ENCODE measurements at places on chromosomes 1 and 21.

GRCh38 chr1:155646307-155646706 is 36.3 kb downstream of the MSTO1 start:
- DNase-seq: no peak

- DNase-seq: no peak
These were observed 10.7 kb upstream of the ZP4 start for GRCh38 chr1:237901299-237901934.

- no peak for DNase-seq
These were observed at the start of gene OR13G1 for GRCh38 chr1:247679639-247680038. TSS of gene OR13G1 (minus strand) at chr1:247679739. CDS start at chr1:247673041, 6,698 bp downstream.

DNA sequence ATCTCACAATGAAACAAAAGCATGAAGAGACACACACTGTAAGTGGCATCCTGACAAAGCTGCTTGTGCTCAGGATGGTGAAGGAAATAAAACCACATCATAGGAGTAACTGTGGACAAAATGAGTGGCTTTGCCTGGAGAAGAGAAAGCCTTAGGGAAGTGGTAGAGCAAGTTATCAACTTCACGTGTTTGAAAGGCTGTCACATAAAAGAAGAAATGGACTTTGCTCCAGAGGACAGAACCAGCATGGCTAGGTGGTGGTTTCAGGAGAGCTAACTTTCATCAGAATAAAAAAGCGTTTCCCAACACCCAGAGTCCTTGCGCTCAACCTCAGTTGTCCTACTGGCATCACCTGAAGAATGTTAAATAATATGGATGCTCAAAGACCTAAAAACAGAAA is 139.9 kb downstream of the SETD4 start:
- DNase-seq: no peak

GRCh38 chr1:23004112-23004511 is 11.5 kb downstream of the TEX46 start:
- DNase-seq: no peak

GRCh38 chr1:100476735-100477290 is 61.1 kb upstream of the GPR88 start:
- no peak for DNase-seq

- no peak for DNase-seq
These were observed 326.1 kb upstream of the BEND5 start for GRCh38 chr1:49102752-49103151.

DNA sequence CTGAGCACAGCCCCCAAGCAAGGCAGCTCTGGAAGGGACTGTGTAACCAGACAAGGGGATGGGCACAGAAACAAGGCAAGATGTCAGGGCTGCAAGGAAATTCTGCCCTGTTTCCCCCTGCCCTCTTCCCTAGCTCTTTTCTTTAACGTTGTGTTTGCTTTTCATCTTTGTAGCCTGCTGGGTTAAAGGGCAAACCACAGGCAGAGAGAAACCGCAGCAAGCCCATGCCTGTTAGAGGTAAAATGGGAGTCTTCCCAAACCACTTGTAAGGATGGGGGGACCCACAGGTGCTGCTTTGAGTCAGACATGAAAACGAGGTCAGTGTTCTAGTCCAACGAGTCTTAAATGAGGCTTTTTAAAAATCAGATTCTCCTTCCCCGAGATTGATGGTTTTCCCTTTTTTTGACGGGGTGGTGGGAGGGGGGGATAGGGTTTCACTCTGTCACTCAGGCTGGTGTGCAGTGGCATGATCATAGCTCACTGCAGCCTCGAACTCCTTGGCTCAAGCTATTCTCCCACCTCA is 13.3 kb downstream of the TGFBR3 start:
- DNase-seq: no peak

- DNase-seq: no peak
These were observed 27.7 kb downstream of the PSMG1 start for GRCh38 chr21:39155578-39155977.

- no peak for DNase-seq
These were observed 31.5 kb upstream of the CD1D start for GRCh38 chr1:158149175-158149574.

DNA sequence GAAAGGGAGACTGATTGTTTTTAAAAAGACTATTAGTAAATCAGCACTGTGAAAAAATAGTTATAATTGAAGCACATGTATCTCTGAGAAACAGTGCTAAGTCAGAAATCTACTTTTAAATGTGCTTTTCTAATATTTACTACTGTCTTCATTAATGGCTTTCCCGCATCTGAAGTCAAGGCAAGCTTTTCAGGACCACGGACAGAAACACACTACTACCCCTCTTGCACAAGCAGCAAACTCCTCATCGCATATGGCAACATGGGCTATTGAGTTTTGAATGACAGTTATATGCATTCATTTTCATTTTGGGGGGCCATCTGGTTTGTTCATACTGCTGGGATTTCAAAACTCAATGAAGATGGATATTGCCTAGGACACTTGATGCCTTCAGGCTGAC is 433.4 kb upstream of the CAMK1G start:
- peak; percentile 65 for DNase-seq

GRCh38 chr1:17732475-17732874 is 22.7 kb upstream of the ACTL8 start:
- DNase-seq: no peak

DNA sequence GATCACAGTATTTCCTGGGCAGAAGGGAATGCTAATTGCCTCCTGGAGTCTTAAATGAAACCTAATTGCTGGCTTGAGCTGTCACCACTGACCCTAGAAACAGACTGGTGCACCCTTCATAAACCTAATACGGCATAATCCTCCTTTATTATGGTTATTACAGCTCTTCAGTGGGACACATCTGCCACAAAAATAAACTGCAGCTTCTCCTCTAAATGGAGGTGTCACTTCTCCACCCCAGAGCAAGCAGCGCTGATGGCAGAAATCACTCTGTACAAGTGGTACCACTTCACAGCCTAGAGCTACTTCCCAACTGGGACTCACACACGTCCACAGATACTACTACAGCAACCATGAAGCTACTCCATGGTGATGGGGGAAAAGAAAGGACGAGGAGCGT is 11.1 kb downstream of the PTPN14 start:
- no peak for DNase-seq

DNA sequence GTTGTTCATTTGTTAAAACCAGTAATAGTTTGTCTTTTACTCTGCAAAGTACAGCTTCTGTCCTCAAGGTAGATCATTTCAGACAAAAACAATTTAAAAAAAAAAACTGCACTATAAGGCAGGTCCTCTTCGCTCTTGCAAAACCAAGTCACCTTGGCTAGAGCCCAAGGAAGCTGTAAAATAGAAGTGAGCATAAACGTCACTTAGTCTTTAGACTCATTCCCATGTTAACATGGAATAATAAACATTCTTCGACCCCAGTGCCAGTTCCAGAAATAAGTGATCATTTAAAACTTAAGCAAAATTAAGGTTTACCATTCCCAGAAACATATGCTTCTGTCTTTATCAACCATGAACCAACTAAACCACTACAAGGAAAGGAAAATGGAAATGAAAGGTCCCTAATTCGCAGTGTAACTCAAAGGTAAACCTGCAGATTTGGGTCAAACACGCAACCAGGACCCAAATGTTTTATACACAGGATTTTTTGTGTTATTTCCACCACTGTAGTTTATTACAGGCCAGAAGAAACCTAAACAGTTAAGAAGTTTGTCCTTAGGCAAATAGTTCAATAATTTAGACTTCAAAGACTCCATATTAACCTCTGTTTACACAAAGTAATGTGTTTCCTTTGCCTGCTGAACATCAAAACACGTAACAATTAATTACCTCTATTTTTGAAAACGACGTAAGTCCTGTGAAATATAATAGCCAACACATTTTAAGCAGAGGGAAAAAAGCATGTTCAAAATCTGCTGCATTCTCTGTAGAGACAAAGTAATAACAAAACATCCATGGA is 54.6 kb downstream of the TGFBR3 start:
- no peak for DNase-seq

- DNase-seq: no peak
These were observed 40.5 kb upstream of the KLF17 start for GRCh38 chr1:44078104-44078503.

DNA sequence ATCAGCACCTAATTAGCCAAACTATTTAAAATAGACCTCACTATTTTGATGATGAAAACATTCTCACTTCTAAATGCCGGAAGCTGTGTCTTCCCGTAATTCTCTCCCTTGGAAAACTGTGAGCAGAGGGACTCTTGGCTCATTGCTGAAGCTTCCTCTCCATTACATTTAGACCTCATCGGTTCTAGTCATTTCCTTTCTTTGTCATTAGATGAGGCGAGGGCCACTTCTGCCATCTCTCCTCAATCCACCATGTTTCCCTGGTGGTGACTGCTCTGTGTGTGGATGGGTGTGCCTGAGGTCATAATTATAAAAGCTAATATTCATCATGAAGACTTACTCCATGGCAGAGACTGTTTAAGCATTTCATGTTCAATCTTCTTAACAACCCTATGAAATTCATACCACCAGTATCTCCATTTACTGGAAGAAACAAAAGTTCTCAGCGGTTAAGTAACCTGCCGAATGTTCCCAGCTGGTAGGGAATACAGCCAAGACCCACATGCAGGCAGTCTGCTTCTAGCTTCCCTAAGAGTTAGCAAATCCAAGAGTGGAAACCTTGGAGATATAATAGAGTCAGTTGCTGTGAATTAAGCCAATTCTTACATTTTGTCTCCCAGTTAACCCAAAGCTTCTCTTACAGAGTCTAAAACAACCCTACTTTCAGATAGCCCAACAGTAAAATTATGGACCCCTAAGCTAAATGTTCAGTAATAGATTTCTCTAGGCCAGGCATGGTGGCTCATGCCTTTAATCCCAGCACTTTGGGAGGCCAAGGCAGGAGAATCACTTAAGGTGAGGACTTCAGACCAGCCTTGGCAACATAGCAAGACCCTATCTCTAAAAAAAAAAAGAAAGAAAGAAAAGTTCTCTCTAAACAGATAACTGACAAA is 156.2 kb downstream of the ZBTB18 start:
- DNase-seq: no peak

GRCh38 chr1:15501208-15502032 is 22.6 kb downstream of the CASP9 start:
- DNase-seq: no peak

DNA sequence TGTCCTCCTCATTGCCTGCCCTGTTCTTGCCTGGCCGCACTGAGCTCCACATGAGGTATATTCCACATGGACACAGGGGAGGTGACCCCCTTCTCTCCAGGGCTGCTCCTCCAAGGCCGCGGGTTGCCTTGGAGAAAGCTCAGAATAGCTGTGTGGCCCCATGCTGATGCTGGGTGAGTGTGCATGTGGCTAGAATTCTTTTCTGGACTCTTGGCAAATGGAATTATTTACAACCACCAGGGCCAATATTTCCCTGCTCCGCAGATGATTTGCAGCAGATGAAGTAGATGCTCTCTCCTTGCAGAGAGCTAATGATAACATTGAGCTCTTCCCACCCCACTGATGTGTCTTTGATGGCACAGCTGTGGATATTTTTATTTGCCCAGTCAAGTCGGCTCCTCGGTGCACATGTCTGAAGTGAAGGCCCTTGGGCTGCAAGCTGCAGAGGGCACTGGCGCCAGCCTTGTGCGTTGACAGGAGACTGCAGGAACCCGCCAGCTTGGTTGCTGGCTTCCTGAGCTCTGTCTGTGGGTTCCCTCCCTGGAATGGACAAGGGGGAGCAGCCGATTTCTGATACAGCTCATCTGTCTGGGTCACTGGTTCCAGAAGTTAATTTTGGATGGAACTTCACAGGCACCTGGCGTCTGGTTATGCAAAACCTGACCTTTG is 404.7 kb upstream of the VAMP3 start:
- DNase-seq: no peak

- DNase-seq: no peak
These were observed 33.8 kb upstream of the RPL11 start for GRCh38 chr1:23657659-23658275.

DNA sequence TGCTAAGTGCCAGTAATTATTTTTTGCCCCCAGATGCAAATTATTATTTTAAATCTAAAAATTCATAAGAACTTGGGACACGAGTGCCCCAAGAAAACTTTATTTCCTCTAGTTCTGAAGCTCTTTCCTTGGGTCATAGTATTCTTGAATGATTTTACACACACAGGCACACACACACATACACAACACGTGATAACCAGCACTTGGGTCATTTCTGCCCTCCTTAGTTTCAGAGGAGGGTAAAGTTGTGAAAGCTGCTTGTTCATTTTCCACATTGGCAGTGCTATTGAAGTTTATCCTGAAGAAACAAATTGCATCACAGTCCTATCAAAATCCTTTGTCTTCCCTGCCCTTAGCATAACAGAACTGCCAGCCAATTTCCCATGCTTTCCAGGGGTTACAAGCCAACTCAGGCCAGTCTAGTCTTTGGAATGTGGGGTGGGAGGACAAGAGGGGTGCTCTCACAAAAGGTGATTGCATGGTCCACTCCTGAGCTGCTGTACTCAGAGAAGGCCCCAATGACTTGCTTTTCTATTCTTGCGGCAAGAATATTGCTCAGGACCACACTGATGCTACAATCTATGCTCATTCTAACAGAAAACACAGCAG is 98.5 kb upstream of the POGK start:
- DNase-seq: no peak

DNA sequence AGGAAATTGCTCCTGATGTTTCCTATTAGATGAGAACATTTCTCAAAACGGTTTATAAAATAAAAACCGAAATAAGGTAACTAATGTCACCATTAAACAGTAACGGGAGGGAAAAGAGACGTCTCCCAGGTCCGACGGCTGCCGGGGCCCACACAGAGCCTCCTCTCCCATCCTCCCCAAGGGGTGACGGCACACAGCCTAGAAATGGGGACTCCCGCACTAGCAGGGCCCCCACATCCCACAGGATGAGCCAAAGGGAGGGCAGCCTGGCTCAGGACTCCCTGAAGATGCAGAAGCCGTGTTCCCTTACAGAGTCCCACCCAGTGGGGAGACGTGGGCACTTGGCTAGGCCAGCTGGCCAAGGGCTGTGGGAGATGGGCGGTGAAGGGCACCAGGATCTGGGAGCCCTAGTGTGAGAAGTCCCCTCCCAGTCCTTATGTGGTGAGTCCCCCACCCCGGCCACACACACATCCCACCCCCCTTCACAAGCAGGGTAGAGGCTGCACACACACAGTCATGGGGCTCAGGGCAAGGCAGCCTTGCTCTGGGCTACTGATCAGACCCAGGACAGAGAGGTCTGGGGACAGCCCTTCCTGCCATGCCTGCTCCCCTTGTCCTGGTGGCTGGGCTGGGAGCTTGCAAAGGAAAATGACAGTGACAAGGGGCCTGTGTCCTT is 3.3 kb downstream of the KRTAP10-3 start:
- DNase-seq: no peak

GRCh38 chr1:26156285-26157038 is 2.4 kb upstream of the FAM110D start:
- DNase-seq: no peak

- no peak for DNase-seq
These were observed 7.6 kb upstream of the EIF4G3 start for GRCh38 chr1:21184276-21184675.

DNA sequence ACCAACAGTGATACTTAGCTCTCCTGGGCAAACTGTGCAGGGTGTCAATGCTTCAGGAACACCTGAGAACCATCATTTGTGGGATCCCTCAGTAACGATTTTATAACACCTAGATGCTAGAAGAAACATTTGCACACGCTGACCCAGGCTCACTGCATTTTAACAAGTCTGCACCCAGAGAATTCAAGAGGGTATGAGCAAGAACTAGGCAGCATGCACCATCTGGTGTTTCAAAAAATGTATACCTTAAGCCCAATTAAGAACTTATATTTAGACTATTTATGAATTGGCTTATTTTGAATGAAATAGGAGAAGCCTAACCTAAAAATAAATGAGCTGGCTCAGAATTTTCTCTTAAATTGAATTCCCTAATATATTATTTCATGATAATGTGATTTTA is 400.5 kb downstream of the GPATCH2 start:
- DNase-seq: no peak

Measured in right renal pelvis (tissue), 4 donors.